ENCODE measurements at places on chromosomes 11 and 22.

GRCh38 chr11:114081641-114082414 lies 22.3 kb downstream of the ZBTB16 start:
- H3K4me1 ChIP-seq = no peaks in the 10 kb centered on the region
- peaks cover 23% of the 10 kb centered on the region for H3K27me3 ChIP-seq
- H3K27ac ChIP-seq = no peak overlapping the region
- H3K36me3 ChIP-seq = no peaks in the 10 kb centered on the region

DNA sequence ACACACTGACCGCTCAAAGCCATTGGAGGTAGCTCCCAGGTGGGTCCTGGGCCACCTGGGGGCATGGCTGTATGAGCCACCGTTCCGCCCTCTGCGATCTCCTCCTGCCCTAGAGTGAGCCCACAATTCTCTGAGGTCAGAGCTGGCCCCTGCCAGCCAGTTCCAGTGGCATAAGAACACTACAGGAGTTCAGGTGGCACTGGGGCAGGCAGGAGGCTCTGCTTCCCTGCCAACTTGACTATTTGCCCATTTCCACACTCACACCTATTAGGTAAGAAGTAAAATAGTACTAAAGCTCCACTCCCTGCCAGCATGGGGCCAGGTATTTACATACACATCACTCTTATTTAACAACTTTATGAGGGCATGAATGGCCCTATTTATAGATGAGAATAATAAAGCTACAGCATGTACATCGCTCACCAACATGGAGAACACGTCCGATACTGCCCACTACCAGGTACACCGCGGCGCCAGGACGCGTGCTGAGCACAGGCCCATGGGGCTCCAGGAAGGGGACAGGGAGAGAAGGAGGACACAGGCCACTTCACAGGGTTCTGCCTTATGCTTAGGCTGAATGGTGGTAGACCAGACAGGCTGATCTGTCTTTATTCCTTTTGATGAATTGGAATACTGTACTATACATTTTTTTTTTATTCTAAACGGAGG lies 26.2 kb downstream of the PISD start:
- no peaks in the 10 kb centered on the region for H3K27me3 ChIP-seq
- peaks cover 9% of the 10 kb centered on the region for H3K4me1 ChIP-seq
- H3K4me3 ChIP-seq = no peak overlapping the region
- H3K36me3 ChIP-seq = no peaks in the 10 kb centered on the region
- no peak overlapping the region for H3K27ac ChIP-seq

- no peaks in the 10 kb centered on the region for H3K4me1 ChIP-seq
- H3K27me3 ChIP-seq = no peaks in the 10 kb centered on the region
- peaks cover 36% of the 10 kb centered on the region for H3K36me3 ChIP-seq
Measured at GRCh38 chr22:46162285-46162684, 12.0 kb downstream of the PPARA start.

GRCh38 chr11:118338637-118339061 lies 3.9 kb downstream of the CD3D start:
- no peaks in the 10 kb centered on the region for H3K27me3 ChIP-seq
- peak overlapping the region; percentile 98 for H3K27ac ChIP-seq
- H3K4me3 ChIP-seq = no peak overlapping the region
- H3K36me3 ChIP-seq = peaks cover 52% of the 10 kb centered on the region
- H3K4me1 ChIP-seq = peaks cover 61% of the 10 kb centered on the region

DNA sequence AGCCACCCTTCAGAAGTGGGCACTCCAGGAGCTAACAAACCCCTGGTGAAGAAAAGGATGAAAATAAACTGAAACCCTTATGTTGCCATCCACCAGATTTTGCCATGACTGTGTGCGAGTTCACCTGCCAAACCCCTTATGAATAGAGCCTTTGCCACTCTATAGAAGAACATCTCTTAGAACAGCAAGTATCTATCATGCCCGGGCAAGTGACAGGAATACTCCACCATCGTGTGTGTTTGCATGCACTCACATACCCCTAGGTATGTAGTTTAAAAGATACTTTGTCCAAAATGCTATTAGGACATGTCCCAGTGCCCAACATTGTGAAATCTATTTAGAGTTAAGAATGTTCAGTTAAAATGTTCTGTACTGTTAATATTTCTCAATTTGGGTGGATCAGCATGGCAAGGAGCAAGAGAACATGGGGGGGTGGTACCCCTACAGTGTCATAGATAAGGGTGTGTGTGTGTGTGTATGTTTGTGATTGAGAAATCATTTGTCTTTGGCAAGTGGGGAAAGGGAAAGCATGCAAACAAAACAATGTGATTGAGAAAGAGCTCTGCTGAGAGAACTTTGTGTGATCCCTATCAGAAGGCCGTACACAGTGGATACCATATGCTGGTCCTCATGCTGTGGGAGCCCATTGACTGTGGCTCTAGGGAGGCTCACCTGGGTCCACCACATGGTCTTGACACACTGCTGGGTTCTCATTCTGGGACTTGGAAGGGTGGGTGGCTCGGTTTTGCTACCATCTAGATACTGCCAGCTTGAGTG lies 94.9 kb downstream of the ZBTB16 start:
- no peak overlapping the region for H3K4me3 ChIP-seq
- no peak overlapping the region for H3K27ac ChIP-seq
- no peaks in the 10 kb centered on the region for H3K36me3 ChIP-seq
- H3K27me3 ChIP-seq = peaks cover 16% of the 10 kb centered on the region
- no peak for DNase-seq

- H3K27me3 ChIP-seq = no peaks in the 10 kb centered on the region
- peaks cover 4% of the 10 kb centered on the region for H3K36me3 ChIP-seq
- peak overlapping the region; percentile 76 for H3K27ac ChIP-seq
- H3K4me3 ChIP-seq = peak overlapping the region; percentile 75
Measured at GRCh38 chr11:87038235-87038977, 672 bp downstream of the TMEM135 start.

DNA sequence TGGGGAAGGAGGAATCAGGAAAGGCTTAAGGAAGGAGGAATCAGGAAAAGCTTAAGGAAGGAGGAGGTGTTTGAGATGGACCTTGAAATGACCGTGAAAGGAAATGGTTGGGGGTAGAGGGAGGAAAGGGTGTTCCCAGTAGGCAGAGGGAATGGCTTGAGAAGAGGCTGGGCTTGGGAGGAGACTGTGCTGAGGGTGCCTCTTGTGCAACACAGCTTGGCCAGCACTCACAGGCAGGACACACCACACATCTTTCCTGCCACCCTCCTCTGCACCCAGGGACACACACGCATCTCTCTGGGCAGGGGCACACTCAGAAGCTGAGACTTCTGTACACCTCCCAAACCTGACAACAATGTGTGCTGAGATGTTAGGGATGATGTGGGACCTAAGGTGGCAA lies 151.4 kb downstream of the FBXO7 start:
- no peak overlapping the region for H3K4me3 ChIP-seq
- no peaks in the 10 kb centered on the region for H3K4me1 ChIP-seq
- no peaks in the 10 kb centered on the region for H3K27me3 ChIP-seq
- H3K36me3 ChIP-seq = no peaks in the 10 kb centered on the region
- no peak overlapping the region for H3K27ac ChIP-seq
- DNase-seq = no peak

DNA sequence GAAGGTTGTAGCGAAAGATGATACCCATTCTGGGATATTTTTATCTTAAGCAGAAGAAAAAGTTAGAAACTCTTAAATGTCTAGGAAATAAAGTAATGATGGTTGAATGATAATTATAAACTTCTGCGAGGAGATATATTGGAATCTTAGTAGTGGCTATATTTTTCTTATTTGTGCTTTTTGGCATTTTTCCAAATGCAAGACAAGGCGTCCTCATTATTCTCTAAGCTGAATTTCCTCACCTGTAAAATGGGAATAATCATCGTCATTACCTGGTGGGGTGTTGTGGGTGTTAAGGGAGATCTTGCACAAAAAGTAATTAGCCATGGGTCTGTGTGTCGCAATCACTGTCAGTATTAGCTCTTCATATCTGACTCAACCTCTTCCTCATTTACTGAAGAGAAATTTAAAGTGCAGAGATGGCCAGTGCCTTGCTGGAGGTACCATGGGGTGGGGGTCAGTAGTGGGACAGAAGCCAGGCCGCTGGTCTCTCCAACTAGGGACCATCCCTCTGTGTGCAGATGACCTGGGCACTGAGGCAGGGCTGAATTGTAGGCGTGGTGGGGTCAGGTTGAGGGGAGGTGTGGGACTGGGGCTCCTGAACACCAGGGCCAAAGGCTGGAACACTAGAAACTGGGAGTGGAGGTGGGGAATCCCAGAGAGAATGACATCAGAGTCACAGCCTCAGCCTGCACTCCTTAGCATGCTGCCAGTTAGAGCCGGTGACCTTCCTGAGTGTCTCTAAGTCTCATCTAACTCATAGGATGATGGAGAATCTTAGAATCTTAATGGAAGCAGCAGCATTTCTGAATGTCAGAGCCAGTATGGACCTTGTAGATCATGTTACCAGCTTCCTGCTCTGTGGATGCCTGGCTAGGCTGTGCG lies 4.1 kb downstream of the PITPNM1 start:
- H3K27me3 ChIP-seq = no peaks in the 10 kb centered on the region
- peaks cover 66% of the 10 kb centered on the region for H3K36me3 ChIP-seq
- DNase-seq = no peak
- no peak overlapping the region for H3K27ac ChIP-seq
- H3K4me3 ChIP-seq = no peak overlapping the region

DNA sequence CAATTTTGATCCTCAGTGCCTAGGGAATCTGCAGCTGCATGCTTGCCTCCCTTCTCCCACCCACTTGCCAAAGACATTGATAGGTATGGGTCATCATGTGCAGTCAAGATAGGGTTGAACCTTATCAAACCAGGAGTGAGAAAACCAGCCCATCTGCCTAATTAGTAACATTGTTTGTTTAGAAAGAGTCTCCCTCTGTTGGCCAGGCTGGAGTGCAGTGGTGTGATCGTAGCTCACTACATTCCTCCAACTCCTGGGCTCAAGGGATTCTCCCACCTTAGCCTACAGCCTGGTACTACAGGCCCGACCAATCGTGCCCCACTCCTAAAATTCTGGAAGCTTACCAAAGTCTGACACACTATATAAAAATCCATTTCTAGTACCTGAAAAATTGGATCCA lies 4.6 kb downstream of the C11orf71 start:
- H3K36me3 ChIP-seq = peaks cover 4% of the 10 kb centered on the region
- no peak for DNase-seq
- H3K27ac ChIP-seq = no peak overlapping the region
- H3K27me3 ChIP-seq = no peaks in the 10 kb centered on the region

DNA sequence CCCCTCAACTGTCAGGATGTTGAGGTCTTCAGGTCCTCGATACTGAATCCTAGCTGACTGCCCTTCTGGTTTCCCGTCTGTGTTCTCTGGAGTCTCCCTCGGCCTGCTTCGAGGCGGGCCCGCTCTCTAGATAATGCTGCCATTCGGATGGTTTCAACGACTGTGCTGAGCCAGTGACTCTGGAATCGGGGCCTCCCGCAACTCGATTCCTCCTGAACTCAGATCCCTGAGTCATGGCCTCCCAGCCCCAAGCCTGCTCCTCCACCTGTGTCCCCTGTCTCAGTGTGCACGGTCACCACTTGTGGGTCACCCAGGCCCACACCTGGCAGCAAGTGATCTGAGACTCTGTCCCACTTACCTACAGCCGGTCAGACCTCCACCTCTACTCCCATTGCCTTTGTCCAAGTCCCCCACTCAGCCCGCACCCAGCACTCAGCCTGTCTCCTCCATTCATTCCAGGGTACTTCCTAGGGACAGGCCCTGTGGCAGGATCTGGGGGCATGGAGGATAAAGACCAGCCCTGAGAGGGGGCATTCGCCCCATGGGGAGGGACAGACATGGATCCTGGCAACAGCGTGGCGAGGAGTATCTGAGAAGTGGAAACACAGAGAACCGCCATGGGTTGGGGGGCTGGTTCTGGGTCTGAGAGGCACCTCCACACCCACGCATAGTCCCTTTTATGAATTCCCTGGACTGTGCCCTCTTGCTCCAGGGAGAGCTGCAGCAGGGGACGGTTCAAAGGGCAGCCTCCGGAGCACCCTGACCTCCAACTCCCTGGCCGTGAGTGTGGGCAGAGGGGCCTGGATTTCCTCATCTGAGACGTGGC lies 14.3 kb downstream of the MPST start:
- H3K36me3 ChIP-seq = no peaks in the 10 kb centered on the region
- no peak overlapping the region for H3K27ac ChIP-seq
- DNase-seq = no peak
- H3K4me1 ChIP-seq = no peaks in the 10 kb centered on the region
- peaks cover 5% of the 10 kb centered on the region for H3K27me3 ChIP-seq

GRCh38 chr22:44622147-44622427 lies 79.9 kb upstream of the PRR5 start:
- no peak overlapping the region for H3K27ac ChIP-seq
- peak; percentile 31 for DNase-seq
- peaks cover 5% of the 10 kb centered on the region for H3K27me3 ChIP-seq

- H3K36me3 ChIP-seq = no peaks in the 10 kb centered on the region
- no peaks in the 10 kb centered on the region for H3K27me3 ChIP-seq
Measured at GRCh38 chr11:34650528-34650927, 29.6 kb downstream of the EHF start.

DNA sequence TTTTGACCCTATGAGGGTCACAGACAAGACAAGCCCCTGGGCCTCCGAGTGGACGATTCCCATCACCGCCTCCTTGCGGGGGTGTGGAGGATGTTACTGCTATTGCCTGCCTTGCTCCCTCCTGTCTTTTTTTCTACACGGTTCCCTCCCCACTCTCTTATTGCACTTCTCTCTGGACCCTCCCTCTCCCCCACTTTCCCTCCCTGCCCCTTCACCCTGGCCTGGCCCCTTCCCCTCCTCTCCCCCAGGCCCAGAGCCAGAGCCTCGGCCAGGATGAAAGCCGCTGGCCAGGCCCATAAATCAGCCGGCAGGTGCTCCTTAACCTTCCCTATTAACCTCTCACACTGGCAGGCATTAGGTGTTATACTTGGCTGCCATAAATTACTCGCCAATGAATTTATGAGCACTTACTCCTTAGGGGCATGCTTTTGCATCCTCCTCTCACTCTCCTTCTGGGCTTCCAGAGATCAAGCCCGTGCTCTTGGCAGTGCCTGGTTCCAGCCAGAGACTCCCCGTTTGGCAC lies 18.3 kb upstream of the ALX4 start:
- no peak overlapping the region for H3K4me3 ChIP-seq
- no peaks in the 10 kb centered on the region for H3K4me1 ChIP-seq
- peaks cover 19% of the 10 kb centered on the region for H3K27me3 ChIP-seq
- no peaks in the 10 kb centered on the region for H3K36me3 ChIP-seq

DNA sequence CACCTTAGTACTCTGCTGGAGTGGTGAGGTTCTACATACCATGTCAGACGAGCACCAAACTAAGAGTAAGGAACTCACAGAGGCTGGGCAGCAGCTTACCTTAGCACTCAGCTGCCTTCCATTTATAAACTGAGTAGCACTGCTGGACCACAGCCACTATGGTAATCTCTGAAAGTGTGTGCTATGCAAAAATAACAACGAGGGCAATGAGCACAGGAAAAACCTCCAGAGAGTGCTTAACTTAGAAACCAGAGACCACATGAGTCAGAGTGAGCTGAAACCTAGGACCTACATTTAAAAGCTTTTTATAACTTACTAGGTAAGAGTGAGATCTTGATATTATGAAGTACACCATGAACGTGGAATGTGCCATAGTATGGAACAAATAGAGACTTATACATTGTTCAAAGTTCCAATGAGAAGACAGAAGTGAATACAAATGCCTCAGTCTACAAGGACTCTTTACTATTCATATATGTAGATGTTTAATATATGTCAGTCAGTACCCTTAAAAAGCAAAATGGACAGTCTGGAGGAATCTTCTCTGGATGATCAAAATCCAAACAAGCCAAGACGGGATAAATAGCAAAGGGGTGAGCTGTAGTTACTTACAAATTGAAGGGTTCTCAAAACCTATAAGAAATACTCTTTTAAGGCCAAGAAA lies 17.2 kb upstream of the CD59 start:
- no peak overlapping the region for H3K4me3 ChIP-seq
- H3K27ac ChIP-seq = no peak overlapping the region
- peaks cover 47% of the 10 kb centered on the region for H3K36me3 ChIP-seq

Measured in DND-41 (cell line).